ENCODE measurements at places on chromosomes 6 and 20. TPM values are rescaled to one million over a fixed set of nuclear protein-coding genes. Genes with fewer than 3 reads are reported as not detected.

The CPXM1 gene
- total RNA-seq, result not detected

The ENPP4 gene
- 2.7 TPM for total RNA-seq

The SPATS1 gene
- total RNA-seq, result not detected

The HLA-DQA1 gene
- total RNA-seq, result not detected

The TMEM244 gene
- not detected for total RNA-seq

The RAD21L1 gene
- total RNA-seq, result not detected

The ZC3H12D gene
- 0.65 TPM for total RNA-seq

The PBOV1 gene
- not detected for total RNA-seq

Measured in Caco-2 (cell line).